Activated effector memory CD4-positive, alpha-beta T cell treated with anti-CD3 and anti-CD28 coated beads, Interleukin-2, amount 50 U/mL, for 16 hours (primary cell): ENCODE measurements at places on chromosomes 2 and 18.

DNA sequence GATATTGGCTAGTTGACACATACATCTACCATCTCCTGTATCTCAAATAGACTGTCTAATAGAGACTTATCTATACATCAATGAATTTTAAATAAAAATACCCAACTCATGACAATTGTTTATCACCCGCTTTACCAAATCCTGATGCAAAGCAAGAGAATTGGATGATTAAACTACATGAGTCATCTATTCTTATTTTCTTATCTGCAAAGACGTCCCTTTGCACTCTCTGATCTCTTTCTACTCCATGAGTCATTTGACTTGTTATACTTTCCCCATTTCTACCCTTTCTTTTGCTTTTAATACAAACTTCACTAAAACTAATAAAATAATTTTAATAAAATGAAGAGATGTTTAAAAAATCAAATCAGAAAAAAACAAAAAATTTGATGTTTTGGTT, 261.7 kb upstream of the MAP2 start:
- DNase-seq = no peak

GRCh38 chr18:24262087-24262486, 123.2 kb downstream of the CABYR start:
- DNase-seq = no peak

- DNase-seq = no peak
Observed at GRCh38 chr18:7954238-7954637, 387.1 kb downstream of the PTPRM start.

DNA sequence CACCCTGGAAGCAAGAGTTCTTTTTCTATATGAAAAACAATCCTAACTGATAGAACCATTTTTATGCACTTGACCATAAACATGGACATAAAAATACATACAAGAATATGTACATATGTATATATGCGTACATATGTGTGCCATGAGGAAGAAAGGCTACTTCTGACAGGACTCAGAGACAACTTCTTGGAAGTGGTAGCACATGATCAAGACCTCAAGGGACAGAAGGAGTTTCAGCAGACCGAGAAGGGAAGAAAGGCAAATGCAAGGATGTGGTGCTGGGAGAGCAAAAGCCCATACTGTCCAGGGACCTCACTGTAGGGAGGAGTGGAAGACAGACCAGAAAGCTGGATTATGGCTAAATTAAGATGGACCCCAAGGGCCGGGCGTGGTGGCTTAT, 11.4 kb upstream of the NPAS2 start:
- DNase-seq = no peak

- DNase-seq = peak; percentile 77
Observed at GRCh38 chr18:74196220-74197119, 48.1 kb downstream of the TIMM21 start.
